Fibroblast of the aortic adventitia (primary cell): ENCODE measurements at places on chromosomes 1 and 21.

DNA sequence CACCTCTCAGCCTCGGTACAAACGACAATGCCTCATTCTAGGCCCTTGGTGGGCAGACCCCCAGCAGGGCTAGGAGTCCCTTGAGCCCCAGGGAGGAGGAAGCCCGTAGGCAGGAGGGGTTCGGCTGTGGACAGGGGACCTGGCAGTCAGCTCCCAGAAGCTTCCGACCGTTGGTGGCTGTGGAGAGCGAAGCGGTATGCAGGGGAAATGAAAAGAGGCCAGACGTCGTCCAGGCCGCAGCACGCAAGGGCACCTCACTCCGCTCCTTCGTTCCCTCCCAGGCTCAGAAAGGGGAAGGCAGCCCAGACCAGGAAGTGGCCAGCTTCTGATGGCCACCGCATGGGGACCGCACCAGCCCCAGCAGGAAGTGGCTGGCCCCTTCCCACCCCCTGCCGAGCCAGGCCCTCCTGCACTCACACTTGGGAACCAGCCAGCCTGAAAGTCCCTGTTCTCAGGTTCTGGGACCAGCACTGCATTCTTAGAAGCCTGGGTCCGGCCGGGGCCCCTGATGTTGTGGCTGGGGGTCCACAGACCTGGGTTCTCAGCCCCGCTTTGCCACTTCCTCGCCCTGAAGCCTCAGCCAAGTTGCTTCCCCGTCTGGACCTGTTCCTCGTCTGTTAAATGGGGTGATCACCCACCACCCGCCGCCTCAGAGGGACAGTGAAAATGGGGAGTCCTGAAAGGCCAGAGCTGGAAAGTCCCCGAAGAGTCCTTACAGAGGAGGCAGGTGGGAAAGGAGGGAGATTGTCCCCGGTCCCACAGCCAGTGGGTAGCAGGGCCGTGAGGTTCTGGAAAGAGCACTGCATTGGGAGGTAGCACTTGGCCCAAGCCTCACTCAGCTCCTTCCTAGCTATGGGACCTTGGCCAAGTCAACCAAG, 104.0 kb upstream of the RUNX3 start:
- DNase-seq, result no peak

- no peak for DNase-seq
Observed at GRCh38 chr21:45064618-45065399, 9.6 kb upstream of the ADARB1 start.

DNA sequence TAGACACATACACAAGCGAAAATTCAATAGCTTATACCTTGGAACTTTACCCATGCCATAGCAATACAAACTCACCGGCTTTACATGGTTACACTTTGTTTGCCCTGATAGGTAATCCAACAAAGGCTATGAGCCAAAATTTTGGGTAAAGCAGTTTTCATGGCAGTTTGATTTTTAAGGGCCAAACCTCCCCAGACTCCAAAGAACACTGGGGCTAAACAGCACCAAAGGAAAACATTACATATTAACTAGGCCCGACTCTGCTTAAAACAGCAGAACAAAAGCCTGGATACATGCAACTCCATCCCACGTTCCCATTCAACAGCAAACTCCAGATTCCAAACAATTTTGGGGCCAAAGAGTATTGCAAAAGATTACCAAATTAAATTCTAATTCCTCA, 4.4 kb upstream of the TMEM125 start:
- no peak for DNase-seq

- DNase-seq, result peak; percentile 22
Observed at GRCh38 chr1:63835128-63835527, 61.3 kb downstream of the ROR1 start.

GRCh38 chr1:213423041-213423440, 372.0 kb downstream of the RPS6KC1 start:
- DNase-seq, result no peak

DNA sequence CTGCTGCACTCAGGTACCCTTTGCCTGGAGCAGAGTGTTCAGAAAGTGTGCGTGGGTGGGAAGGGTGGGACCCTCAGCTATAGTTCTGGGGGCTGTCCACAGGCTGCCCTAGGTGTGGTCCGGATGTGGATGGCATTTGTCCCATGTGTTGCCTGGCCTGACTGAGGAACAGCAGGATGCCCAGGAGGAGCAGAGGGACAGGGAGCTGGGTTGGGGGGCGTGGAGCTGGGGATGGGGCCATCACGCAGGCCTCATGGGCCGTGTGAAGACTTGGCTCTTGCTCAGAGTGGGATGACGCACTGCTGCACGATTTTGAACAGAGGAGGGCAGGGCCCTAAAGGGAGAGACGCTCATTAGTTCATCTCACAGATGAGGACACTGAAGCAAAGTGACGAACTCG, 17.0 kb downstream of the C1orf115 start:
- DNase-seq, result no peak
